ENCODE measurements at places on chromosomes 16 and 17.

DNA sequence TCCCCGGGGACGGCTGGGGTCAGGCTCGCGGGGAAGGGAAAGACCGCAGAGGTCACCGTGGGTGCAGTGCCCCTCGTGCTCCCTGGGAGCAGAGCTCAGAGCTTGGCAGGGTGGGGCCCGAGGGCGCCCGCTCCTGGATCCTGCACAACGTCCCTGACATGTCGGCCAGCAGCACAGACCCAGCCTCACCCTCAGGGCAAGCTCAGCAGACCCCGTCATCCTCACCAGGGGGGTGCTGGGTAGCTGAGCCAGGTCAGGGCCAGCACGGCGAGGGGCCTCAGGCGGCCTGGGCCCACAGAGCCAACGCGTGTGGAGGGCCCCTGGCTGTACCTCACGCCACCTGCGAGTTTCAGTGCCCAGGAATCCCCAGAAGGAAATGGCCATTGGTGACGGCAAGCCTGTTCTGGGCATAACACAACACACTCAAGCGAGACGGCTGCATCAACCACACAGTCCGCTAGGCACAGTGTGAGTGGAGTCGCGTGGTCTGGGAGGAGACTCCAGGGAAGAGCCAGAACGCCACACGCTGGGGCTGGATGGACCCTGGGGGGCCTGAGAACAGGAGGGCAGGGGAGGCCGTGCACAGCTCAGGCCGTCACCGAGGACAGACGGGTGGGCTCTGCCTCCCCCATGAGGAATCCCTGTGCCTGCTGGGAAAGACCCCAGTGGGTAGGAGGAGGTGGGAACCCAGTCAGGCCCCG is 60.3 kb downstream of the ZNF778 start:
- DNase-seq, result no peak

DNA sequence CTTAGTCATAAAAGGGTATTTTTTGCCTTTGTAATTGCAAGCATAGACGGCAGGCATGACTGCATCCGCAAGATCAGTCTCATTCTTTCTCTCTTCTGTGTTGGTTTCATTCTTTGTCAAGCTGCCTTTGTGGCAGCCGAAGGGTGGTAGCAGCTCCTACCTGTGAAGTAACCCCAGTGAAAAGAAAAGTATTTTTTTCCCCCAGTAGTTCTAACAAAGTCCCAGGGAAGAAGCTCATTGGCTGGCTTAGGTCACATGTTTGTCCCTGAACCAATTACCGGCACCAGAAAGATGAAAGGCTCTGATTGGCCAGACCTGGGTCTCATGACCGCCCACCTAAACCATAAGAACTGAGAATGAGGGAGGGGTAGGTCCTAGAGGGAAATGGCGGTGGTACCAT is 110.7 kb downstream of the RAP1GAP2 start:
- no peak for DNase-seq

DNA sequence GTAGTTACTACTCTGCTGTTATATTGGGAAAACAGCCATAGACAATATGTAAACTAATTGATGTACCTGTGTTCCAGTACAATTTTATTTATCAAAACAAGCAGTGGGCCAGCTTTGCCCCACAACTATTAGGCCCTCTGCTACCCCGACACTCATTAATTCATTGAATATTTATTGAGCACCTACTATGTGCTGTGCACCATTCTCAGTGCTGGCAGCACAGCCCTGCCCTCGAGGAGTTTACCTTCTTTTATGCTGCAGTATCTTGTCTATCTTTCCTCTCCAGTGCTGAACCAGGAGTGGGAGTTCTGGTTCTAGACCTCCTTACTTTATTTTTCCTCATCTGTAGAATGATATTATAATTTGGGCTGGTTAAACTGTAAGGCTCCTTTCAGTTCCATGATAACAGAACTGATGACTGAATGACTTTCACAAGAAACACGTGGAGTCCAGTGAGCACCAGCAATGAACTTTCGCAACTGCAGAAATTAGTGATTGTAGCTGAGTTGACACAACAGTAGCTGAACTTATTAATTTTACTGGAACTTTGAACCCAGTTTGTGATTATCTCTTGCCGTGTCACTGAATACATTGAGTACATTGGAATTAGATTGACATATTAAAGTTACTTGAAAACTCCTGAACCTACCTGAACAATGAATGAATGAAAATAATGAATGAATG is 2.4 kb downstream of the GOSR2 start:
- no peak for DNase-seq

GRCh38 chr17:72416054-72416675 is 295.3 kb downstream of the SOX9 start:
- no peak for DNase-seq

DNA sequence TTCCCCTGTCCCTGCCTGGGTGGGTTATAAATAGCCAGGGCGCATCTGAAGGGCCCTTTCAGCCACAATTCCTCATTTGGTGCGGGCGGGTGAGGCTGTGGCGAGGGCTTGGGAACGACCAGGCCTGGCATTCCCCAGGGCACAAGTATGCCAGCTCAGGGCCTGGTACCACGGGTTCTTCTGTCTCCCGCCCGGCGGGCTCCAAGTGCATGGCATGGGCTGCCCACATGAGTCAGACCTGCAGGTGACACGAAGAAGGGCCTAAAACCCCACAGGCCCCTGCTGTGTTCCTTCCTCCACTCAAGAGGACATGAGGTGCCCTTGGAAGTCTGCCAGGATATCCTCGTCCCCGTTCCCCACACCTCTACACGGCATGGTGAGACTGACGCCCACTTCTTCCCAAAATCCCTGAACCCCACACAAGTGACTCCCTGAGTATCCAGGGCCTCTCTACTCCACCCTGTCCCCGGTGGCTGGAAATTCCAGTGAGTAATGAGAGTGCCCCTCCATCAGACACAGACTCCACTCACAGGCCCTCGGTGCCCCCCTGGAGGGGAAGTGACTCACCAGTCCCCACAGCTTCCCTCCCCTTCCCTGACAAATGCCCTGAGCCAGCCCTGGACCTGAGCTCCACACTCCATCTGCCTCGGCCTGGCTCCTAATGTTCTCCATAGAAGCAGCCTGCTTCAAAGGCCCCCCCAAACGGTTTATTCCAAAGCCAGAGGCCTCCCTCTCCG is 68.8 kb downstream of the ABR start:
- DNase-seq, result peak; percentile 92
